ENCODE measurements at places on chromosomes 6 and 20. TPM values are rescaled to one million over a fixed set of nuclear protein-coding genes. Genes with fewer than 3 reads are reported as not detected.

GRCh38 chr6:16922282-16922681 is 161.0 kb upstream of the ATXN1 start:
- no peak overlapping the region for H3K27ac ChIP-seq
- H3K36me3 ChIP-seq = no peaks in the 10 kb centered on the region
- peaks cover 4% of the 10 kb centered on the region for H3K27me3 ChIP-seq

The APOBEC2 gene
- total RNA-seq = 0.22 TPM

The DUSP15 gene
- 0.59 TPM for total RNA-seq

DNA sequence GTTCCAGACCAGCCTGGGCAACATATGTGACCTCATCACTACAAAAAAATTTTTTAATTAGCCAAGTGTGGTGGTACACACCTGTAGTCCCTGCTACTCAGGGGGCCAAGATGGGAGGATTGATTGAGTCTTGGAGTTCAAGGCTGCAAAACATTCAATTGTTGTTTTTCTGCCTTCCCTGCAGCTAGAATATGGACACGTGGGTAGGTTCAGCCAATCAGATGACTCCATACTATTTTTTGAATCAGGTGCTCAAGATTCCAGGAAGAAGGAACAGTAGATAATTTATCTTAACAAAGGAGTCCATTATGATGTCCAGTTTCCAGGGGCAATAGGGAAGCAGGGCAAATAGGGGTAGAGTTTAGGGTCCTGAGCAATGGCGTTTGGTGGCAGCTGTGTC is 2.4 kb upstream of the DEFB119 start:
- no peaks in the 10 kb centered on the region for H3K4me1 ChIP-seq
- no peak overlapping the region for H3K27ac ChIP-seq
- no peaks in the 10 kb centered on the region for H3K27me3 ChIP-seq
- no peaks in the 10 kb centered on the region for H3K36me3 ChIP-seq
- H3K4me3 ChIP-seq = no peak overlapping the region

DNA sequence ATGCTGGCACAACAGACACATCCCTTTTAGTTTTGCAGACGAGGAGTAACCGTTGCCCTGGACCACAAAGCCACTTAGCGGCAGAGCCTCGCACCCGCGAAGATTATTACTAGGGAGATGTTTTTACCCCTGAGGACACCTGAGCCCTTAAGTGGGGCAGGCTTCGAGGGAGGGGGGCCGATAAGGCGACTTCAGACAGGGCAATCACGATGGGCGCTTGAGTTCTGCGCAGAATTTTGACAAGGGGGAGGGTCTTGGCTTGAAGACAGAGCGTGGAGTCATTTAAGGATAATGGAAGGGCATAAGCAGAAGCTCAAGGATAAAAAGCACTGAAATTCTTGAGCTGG is 650 bp upstream of the TTK start:
- H3K27me3 ChIP-seq = no peaks in the 10 kb centered on the region
- peak; percentile 29 for DNase-seq
- H3K36me3 ChIP-seq = no peaks in the 10 kb centered on the region
- H3K4me3 ChIP-seq = peak overlapping the region; percentile 55
- no peaks in the 10 kb centered on the region for H3K4me1 ChIP-seq
- H3K27ac ChIP-seq = peak overlapping the region; percentile 70
